ENCODE measurements at places on chromosomes 3 and 15.

DNA sequence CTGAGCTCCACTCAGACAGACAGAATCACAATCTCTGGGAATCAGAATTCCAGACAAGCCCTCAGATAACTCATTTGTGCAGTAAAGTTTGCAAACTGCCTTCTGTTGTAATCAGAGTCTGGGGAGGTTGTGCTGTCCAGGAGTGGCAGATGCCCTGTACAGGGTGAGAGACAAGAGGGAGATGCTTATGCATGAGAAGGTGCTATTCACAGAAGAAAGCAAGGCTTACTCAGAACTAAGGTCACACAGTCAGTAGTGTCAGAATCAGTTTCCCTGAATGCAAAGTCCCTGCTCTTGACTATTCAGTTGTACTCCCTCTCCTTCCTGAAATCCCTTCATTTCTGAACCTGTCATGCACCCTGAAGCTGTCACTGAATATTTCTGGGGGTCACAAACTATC, 43.7 kb downstream of the SRPRB start:
- no peak for DNase-seq

GRCh38 chr15:70597056-70597603, 166.2 kb downstream of the UACA start:
- no peak for DNase-seq

- no peak for DNase-seq
Measured at GRCh38 chr3:13550423-13550690, 1.4 kb downstream of the FBLN2 start.

DNA sequence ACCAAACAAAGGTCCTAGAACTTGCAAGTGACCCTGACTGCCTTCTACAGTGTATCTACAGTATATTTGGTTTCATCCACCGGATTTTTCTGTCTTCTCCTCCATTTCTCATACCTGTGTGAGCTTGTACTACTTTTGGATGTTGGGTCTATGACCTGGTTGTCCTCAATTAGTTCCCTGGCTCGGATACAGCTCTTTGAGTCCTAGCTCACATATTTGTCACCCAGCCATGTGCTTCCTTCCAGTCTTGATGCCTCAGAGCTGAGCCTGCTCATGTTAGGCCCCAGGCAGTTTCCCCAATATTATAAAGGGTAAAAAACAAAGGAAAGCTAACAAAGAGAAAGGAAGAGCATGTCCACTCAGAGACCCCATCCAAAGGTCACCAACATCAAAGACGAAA, 28.2 kb downstream of the ZNF385D start:
- DNase-seq: no peak

DNA sequence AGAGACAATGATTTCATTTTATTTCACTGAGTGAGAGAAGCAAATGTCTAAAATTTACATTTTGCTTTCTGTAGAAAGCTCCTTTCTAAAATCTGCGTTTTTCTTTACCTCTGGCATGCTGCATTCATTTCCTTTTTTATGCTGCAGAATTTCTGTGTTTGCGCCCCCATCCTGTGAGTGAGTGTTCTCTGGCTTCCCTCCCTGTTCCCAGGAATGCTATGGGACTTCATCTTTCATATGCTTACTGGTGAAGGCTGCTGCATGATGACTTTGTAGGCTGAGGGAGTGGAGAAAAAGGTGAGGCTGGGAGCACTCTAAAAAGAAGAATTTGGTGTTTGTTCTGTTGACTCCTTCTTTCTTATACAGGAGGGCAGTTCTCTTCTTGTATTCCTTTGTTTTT, 7.7 kb upstream of the TMC3 start:
- no peak for DNase-seq

DNA sequence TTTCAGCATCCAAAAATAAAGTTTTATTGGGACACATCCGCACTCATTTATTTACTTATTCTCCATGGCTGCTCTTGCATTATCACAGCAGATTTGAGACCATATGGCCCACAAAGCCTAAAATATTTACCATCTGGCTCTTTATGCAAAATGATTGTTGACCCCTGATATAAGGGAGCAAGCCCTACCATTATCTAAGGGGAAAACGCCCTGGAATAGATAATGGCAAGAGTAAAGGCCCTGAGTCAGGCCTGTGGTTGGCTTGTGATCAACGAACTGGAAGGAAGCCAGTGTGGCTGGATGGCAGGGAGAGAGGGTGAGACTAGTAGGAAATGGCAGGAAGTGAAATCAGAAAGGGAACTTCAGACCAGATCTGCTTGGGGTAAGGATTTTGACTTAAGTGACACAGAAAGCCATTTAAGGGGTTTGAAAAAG, 24.6 kb upstream of the DMXL2 start:
- no peak for DNase-seq

GRCh38 chr3:61832375-61833229, 271.2 kb downstream of the PTPRG start:
- DNase-seq: no peak

DNA sequence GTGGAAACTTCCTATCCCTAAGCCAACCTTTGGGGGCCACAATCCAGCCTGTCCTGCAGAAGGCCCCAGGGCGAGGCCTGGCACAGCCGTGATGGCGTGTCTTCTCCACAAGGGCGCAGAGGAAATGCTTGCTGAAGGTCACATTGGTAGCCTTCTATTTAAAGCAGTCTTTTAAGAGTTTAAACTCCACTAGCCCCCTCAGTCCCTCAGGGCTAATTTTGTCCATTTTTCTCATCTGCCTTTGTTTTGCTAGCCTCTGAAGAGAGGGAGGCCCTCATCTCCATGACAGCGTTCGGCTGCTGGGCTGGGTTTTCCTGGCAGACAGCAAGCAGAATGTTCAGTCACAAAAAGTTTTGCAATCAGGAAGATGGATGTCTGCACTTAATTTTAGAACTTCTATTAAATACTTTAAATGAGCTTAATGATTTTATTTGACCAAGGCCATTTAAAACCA, 40.8 kb downstream of the RARB start:
- no peak for DNase-seq

DNA sequence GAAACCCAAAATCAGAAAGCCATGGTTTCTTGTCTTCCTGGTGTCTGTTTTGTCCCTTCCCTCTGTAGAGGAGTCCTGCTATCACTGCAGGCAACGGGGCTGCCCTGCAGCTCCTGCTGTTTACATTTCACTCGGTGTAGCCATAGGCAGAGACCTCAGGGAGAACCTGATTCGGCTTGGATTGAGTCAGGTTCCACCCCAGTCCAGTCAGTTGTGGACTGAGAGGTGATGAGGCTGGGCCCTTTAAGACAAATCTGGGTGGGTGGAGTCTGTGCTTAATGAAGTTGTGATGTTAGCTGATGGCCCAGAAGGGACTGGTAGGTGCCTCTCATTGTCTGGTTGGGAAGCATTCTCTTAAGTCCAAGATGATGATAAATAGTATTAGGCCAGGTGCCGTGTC, 35.7 kb downstream of the FLNB start:
- DNase-seq: no peak

DNA sequence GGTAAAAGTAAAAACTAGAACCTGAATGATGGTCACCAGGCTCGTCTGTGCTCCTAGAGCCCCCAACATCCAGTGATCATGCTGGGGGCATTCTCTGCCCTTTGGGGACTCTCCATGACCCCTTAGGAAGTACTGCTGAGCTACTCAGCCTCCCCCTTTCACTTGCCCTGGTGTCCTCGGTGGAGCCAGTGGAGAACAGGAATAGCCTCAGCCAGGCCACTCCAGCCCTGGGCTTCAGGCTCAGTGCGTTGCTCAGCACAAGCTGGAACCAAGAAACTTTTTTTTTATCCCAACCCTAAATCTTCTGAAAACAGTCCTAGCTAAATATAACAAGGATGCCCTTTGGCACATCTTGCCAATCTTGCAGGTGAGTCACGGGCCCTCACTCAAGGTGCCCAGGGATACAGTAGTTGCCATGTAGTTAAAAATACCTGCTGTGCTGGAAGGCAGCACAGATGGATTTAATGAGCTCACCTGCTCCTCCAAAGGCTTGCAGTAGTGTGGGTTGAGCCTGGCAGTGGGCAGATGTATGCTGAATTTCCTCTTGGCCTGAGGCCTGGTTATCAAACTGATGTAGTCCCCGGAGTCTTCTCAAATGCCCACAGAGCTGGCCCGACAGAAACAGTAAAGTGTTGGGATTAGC, 46.9 kb upstream of the TMEM158 start:
- no peak for DNase-seq

GRCh38 chr3:186259612-186260383, 102.2 kb downstream of the DGKG start:
- DNase-seq: peak; percentile 47

DNA sequence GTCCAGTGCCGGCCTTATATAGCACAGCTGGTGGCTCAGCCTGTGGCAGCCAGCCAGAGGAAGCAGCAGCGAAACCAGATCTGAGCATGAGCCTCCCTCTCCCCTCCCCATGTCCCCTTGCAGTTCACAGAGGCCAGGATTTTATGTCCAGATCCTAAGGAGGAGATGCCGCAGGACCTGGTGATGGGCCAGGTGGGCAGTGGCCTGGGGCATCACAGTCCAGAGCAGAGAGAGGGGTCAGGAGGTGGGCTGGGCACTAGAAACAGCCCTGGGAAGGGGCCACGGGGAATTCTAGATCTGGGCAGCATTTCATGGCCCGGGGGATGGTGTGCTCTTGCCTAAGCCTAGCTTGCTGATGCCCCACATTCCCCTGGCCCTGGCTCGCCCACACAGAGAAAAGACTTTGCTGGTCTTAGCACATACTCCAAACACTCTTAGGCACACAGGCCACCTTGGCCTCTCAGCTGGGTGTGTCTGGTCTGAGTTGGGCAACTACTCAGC, 259 bp upstream of the CILP start:
- DNase-seq: no peak

DNA sequence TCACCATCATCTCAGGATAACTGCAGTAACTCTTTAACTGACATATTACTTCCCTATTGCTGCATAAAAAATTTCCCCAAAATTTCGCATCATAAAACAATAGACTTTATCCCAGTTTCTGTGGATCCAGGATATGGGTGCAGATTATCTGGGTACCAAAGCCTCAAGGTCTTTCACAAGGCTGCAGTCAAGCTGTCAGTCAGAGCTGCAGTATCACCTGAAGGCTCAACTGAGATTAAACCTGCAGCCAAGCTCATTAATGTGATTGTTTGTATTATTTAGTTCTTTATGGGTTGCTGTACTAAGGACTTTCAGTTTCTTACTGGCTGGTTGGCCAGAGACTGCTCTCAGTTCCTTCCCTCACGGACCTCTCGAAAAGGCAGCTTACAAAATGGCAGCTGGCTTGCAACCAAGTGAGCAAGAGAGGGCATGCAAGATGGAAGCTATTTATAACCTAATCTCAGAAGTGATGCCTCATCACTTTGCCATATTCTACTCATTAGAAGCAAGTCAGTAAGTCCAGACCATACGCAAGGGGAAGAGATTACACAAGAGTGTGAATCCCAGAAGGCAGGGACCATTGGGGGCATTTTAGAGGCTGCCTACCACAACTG, 54.9 kb downstream of the DCUN1D1 start:
- no peak for DNase-seq

DNA sequence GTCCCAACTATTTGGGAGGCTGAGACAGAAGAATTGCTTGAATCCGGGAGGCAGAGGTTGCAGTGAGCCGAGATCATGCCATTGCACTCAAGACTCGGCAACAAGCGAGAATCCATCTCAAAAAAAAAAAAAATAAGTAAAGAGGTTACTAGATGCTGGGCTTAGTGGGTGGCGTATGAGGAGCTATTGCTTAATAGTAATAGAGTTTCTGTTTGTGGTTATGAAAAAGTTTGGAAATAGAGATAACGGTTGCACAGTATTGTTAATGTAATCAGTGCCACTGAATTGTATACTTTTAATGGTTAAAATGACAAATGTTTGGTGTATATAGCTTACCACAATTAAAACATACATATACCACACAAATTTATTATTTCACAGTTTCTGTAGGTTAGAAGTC, 14.7 kb upstream of the HHATL start:
- DNase-seq: no peak

DNA sequence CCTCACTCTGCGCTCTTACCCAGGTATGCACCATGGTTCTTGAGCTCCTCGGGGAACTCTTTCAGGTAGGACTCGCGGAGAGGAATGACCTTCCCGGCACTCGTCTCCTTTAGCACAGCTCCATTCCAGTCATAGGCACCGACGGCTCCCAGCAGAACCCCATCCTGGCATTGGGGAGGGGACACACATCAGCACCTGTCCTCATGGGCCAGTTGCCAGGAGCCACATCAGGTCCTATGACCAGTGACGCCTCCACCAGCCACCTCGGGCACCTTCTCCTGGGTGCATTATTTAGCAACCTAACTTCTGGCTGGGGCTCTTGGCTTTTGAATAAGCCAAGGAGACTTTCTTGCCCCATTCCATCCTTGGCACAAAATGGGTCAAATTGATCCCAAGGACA, 61.9 kb downstream of the FEM1B start:
- DNase-seq: no peak

GRCh38 chr15:63484433-63485186, 19.8 kb upstream of the USP3 start:
- no peak for DNase-seq

DNA sequence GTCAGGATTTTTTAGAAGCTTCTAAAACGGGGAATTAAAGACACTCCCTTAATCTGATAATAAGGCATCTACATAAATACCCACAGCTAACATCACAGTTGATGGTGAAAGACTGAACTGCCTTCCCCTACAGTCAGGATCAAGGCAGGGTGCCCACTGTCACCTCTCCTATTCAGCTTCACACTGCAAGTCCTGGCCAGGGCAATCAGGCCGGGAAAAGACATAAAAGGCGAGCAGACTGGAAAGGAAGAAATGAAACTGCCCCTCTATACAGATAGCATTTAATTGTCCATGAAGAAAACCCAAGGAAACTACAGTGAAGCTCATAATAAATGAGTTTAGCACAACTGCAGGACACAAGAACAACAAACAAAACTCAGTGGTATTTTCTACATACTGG, 61.7 kb downstream of the HERC2 start:
- DNase-seq: no peak

- DNase-seq: no peak
Measured at GRCh38 chr3:186152889-186153292, 44.0 kb upstream of the ETV5 start.

DNA sequence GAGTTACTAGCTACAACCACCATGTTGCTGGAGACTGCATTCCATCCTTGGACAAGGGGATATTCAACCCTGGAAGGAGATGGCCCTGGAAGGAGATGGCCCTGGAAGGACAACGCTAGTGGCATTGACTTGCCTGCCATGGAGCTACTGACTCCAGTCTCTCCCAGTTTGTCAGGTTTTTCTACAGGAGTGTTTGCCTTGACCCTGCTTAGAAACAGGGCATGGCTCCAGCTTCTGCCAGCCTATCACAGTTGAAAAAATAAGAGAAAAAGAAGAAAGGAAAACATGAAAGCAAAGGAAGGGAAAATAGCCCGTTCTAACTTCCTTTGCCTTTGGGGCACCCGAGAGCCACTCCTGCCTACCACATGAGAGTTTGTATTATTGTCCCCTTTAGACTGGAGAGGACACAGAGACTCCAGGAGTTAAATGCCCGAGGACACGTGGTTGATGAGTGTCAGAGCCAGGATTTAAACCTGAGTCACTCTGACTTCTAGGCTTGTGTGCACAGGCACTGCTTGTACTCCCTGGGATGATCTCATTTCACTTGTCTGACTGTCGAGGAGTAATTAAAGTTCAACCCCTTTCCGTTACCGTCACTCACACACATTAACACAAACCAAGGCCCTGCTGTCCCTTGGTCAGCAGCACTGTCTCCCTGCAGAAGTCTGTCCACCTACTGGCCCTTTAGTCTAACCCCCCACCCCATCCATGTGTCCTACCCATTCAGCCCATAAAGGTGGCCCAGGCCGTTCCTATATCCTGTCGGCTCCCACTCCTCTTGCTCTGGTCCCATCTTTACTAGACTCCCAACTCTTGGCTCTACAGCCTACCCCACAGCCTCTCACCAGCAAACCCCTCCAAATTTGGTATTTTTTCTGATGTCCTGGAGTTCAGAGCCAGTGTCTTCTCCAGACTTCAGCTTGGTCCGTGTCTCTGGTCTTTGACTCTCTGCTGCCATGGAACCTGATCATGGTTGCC, 46.1 kb downstream of the C2CD4A start:
- DNase-seq: no peak

All from stimulated activated CD4-positive, alpha-beta T cell treated with anti-CD3 and anti-CD28 coated beads, TNF-alpha, amount 100 ng/mL, for 24 hours (primary cell).